D341Med (cell line): ENCODE measurements at places on chromosomes 6 and 20.

DNA sequence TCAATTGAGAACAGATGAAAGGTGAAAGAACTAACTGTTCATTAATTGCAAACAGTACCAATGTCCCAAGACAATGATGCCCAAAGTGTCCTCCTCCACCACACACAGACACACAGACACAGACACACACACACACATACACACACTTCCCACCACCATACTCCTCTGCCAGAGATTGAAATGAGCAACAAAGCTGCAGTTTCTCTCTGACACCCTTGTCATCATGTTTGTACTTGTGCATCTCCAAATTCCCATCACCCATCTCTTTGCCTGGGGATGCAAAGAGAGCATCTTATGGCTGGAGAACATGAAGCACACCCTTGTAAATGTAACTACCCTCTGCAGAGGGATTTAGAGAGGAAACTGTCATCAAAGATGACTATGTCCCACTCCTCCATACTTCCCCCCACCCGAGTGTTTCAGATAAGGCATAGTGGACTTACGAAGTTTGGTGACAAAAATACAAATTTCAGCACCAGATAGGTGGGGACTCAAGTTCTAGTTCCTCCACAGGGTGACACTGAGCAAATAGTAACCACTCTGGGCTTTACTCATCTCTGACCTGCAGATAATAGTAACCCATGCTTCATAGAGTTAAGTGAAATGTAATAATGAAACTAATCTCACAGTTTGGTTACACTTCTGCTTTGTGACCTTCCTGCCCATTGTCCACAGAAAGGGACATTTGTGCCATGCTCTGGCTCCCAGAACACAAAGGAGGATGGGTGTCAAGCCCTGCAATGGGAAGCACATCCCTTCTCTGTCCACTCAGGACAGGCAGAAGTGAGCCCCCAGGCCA is 8.7 kb downstream of the MAFB start:
- DNase-seq: no peak

- DNase-seq: peak; percentile 86
Observed at GRCh38 chr6:33410711-33411631, at the start of gene PHF1. PHF1 (plus strand) TSS chr6:33411014; CDS start chr6:33412264, 1,250 bp downstream.

DNA sequence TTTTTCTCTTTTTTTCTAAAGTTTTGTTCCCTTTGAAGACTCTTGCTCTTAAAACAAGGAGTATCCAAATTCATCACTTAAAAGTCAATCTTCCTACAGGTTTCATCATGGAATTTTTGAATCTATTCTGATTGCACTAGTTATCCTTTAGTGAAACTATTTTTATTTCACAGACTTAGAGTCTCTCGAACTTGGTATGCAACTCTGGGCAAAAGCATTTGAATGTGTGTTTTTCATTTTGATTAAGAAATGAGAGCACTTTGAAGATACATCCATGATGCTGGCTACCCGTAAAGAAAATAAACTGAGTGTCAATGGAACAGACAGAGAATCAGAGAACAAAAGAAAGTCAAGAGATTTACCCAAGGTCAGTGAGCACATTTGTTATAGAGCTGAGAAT is 586.5 kb downstream of the EPM2A start:
- DNase-seq: no peak

- DNase-seq: no peak
Observed at GRCh38 chr20:60584221-60584620, 626.0 kb downstream of the CDH26 start.

DNA sequence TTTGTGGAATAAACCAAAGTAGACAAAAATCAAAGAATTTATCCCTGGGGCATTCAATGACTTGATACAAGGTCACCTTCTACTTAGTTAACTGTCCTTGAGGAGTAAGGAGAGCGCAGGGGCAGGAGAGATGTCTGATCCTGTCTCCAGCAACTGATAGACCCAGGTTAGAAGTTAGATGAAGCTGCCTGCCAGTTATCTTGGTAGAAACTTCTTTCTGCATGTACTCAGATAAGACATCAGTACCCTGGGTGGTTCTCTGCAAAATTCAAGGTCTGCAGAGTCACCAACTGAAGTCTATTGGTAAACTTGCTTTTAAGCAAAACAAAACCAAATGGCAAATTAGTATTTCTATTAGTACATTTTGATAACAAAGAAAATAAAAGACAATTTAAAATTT is 2.7 kb downstream of the SGK1 start:
- no peak for DNase-seq

DNA sequence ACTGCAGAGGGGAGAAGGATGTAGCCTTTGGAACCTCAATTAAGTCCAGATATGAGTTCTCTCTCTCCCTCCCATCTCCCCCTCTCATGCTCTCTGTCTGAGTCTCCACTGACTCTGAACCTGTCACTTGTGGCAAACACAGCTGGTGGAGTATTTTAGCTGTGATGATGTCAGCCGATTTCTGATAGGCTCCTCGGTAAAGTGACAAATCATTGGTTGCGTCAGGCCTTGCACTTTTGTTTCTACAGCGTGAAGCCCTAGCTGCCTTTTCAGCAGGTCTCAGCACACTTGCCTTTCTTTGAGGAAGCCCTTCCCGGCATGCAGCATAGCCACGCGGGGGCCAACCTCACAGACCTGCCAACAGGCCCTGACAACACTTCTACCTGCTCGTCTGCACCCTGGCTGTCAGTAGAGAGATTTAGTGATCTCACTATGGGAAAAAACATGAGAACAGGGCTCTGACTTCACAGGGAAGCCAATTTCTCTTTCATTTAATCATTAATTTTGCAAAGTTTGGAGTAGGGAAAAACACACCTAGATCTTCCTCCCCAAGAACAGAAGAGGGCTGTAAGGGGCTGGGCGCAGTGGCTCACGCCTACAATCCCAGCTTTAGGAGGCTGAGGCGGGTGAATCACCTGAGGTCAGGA is 84.4 kb downstream of the GMPR start:
- DNase-seq: no peak

- no peak for DNase-seq
Observed at GRCh38 chr6:25519856-25520255, 132.2 kb upstream of the SCGN start.

GRCh38 chr20:31572701-31573554 is 32.2 kb upstream of the ID1 start:
- DNase-seq: peak; percentile 97

DNA sequence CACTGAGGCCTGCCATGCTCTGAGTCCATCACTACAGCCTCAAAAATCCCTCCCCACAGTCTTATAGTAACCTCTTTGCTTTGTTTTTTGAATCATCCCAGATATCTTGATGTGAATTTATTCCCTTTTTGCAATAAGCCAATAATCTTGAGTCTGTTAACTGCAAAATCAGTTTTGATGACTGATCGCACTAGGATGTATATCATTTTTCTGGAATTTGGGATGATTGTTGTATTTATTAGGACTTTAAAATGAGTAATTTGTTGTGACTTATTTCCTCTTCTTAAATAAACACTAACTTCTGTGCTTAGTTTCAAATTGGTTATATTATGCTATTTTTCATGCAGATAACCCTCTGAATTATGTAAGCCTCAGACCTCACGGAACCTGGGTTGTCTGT is 5.6 kb downstream of the CST4 start:
- DNase-seq: no peak
